ENCODE measurements at places on chromosomes 4 and X.

DNA sequence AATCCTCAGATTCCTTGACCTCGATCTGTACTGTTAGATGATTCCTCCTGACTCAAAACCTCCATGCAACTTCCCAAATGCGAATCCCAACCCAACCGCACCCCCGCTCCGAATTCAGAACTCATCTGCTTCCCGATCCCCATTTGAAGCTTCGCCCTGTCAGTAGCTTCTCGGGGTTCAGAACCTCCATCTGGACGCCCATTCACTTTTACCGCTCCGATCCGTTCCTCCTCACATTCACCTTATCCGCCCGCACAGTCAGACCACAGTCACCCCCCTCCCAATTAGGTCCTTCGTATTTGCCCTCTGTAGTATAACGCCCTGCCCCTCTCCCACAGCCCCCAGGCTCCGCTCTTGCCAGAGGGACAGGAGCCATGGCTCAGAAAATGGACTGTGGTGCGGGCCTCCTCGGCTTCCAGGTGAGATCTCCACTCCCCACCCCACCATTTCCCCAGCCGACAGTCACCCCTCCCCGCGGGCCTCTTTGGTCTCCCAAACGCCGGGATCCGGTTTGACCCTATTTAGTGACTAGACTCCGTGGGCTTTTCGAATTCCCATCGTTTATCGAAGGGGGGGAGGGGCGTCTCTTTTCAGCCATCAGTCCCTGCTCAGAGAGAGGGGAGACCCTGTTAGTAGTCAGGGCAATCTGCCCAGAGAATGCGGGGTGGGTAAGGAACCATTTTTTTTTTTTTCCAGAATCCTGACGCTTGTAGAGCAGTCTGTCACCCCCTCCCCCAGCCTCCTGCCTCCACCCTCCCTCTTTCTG lies 691 bp downstream of the MAGED1 start:
- DNase-seq: no peak

- DNase-seq: no peak
These were observed 47.7 kb upstream of the UGDH start for GRCh38 chr4:39574946-39575345.

- no peak for DNase-seq
These were observed 20.4 kb upstream of the TMEM154 start for GRCh38 chr4:152700151-152700550.

DNA sequence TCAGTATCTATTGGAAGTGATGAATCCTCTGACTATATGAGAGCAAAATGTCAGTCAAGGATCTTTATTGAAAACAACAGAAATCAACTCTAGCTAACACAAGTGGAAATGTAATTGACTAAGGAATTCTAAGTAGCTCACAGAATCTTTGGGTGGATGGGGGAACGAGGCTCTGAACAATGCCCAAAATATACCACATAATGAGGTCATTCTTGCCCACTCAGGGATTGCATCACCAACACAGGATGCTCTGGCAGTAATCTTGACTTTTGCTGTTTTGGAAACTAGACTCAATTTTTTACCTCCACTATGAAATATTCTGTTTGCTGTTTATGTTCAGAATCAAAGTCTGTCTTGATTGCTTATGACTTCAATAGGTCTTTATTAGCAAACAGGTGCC lies 127.4 kb upstream of the UNC5C start:
- DNase-seq: no peak

- DNase-seq: no peak
These were observed 3.1 kb downstream of the CXCL2 start for GRCh38 chr4:74095886-74096264.

GRCh38 chrX:9117851-9118250 lies 83.9 kb upstream of the FAM9B start:
- DNase-seq: peak; percentile 30

DNA sequence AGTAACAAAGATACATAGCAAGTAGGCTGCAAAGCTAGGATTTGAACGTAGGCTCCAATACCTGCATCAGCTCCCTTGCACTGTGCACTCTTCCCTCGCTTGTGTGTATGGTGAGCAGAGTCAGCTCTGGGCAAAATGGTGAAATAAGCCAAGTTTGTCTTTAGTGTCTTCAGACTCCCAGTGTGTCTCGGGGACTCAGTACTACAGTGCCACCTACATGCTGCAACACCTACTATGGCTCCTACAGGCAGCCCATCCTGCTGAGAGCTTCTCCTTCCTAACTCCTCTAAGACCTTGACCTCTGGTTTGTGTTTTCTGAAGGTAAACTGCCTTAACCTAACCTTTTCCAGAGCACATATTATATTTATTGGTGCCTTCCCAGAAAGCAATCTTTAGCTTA lies 42.5 kb downstream of the RTL9 start:
- DNase-seq: no peak

DNA sequence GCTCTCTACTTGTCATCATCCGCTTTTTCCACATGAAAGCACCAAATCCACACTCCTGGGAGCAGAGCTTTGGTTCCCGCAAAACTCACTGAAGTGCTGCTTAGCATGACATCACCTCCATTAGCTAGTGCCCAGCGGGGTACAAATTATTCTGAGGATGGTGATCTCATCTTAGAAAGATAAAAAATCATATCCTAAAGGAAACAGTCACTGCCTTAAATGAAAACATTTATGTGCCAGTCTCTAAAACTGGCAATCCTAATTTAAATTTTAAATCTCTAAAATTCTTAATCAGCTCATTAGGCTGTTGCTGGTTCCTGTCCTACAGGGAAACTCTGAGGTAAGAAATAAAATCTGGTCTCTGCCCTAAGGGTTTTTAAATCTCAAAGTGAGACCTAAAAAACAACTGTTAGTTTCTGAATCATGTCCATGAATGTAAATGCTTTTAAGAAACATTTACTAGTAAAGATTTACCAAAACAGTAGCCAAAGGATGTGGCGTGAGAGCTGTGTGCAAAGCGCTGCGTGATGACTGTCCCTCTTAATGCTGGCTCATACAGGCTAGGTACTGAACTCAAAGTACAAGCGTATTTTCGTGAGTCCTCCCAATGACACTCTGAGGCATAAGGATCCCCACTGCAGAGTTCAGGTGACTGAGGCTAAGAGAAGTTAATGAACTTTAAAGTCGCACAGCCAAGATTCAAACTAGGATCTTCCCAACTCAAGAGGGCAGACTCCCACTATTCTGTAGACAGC lies 4.5 kb downstream of the CASP3 start:
- DNase-seq: no peak

DNA sequence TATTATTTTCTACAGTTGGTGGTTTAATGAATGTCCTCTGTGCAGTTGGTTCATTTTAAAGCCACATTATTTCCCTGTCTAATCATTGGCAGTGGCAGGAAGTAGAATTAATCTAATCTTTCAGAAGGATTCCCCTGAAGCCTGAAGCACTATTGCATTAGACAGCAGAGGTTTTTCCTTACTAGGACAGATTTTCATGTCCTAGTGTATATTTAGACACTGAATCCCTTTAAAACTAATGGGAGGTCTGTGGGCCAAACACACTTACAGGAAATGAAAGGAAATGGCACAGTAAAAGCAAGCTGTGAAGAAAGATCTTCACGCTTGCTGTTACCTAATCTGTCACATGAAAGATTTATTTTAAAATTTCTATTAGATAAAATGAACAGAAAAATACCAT lies 165.2 kb downstream of the SLC39A8 start:
- DNase-seq: no peak

GRCh38 chrX:131359611-131360010 lies 70.5 kb upstream of the IGSF1 start:
- no peak for DNase-seq

- peak; percentile 85 for DNase-seq
These were observed 206.3 kb downstream of the ARHGAP24 start for GRCh38 chr4:85681221-85681657.

DNA sequence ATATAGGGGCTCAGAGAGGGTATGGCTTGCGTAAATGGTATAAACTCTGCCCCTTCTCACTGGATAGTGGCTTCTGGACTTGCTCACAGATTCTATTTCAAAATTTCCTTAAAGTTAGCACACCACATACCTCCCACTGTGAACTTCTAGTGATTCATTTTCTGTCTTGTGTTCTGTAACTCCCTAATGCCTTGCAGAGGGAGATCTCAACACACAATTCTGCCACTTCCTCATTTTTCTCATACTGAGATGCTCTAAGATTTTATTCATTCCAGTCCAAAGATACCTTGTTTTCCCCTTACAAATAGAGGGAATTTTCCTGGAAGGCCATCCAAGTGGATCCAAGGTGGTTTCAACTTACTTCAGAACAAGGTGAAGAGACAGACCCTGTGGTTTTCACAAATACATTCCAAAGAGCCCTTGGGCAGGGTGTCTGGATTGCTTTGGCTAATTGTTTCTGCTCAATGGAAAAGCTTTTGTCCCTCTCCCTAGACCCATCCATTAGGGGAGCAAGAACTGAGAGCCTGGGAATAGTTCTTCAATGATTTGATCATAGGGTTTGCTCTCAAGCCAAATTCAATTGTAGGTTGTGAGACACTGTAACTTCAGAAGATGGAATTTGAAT lies 52.1 kb upstream of the CAPN6 start:
- no peak for DNase-seq

- DNase-seq: no peak
These were observed 9.5 kb upstream of the NOX1 start for GRCh38 chrX:100883654-100884053.

DNA sequence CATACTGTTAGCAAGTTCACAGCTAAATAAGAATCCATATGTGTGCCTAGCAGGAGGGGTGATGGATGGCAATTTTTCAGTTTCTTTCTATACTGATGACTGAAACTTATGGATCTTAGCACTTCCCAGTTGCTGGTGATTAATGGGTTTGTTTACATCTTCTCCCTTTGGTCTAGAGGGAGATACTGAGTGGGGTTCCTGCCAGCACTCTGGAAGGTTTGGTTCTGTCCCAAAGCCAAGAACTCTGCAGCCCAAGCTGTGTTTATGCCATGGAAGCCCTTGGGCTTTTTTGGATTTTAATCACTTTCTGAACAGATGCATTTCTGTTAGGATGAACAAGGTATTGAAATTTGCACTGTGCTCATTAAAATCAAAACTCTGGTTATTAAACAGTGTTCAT lies 43.5 kb downstream of the DDIT4L start:
- no peak for DNase-seq

- DNase-seq: peak; percentile 70
These were observed 11.5 kb downstream of the CTAG1A start for GRCh38 chrX:154596290-154596929.

- no peak for DNase-seq
These were observed 14.8 kb downstream of the NAT8L start for GRCh38 chr4:2073808-2074481.

DNA sequence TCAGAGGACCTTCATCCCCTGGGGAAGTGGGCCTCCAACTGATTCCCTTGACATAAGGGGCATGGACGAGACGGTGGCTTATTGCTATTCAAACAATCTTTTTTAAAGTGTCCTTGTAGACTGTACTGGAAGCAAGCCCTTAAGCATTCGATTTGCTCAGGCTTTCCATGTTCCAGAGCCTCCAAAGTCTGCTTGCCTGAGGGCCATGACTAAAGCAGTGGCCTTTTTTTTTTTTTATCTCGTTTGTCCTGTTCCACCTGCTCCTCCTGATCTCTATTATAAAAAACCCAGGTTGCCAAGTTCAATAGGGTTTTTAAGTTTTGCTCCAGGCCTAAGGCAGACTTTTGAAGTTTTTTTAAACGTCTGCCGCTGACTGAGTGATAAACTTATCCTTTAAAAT lies 103.7 kb upstream of the AADAT start:
- DNase-seq: no peak

DNA sequence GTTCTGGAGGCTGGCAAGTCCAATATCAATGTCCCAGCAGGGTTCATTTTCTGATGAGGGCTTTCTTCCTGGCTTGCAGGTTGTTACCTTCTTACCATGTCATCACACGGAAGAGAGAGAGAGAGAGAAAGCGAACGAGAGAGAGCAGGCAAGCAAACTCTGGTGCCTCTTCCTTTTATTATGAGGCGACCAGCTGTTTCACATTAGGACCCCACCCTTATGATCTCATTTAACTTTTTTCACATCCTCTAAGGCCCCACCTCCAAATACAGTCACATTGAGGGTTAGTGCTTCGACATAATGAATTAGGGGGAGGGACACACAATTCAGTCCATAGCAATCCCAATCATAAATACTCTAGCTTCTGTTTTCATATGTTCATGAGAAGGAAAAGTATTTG lies 10.6 kb upstream of the GPR174 start:
- DNase-seq: no peak

- DNase-seq: peak; percentile 15
These were observed 70.7 kb upstream of the TAPT1 start for GRCh38 chr4:16297003-16297402.

DNA sequence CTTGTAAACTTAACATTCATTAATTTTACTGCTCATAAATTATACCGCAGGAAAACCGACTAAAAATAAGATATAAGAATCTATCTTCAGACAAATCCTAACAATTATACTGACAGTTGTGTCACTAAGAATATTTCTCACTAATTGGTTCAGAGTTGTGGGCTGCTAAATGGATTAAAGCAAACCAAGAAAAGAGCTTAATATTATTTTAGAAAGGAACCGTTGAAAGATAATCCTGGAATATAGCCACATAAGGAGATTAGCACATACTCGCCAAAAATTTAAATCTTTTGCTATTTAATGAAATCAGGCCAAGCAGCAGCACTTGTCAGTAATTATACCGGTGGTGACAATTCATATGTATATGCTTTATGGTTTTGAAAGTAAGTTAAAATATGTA lies 132.8 kb downstream of the SLIT2 start:
- DNase-seq: no peak

GRCh38 chr4:163744861-163745260 lies 250.4 kb downstream of the TMA16 start:
- DNase-seq: no peak

GRCh38 chr4:18686338-18687037 lies 664.9 kb upstream of the LCORL start:
- no peak for DNase-seq

DNA sequence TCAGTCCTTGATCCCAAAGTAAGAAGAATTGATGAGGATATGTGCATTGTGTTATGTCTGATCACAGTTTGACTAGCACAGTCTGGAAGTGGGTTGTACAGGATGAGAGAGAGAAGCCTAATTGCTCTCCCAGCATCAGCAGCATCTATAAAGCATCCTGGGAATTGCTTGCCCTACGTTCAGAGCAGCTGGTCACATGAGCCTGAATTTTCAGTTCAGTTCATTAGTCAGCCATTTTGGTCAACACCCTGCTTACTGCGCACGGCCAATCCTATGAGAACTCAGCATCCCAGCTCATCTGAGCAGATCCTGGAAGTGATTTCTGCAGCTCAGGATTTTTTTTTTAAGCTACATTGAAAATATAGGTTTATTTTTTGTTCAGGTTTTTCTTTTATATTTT lies at the start of gene RUFY3:
Gene RUFY3, plus strand, starts transcription at position 218 of the 400 bp plus-strand sequence. CDS start 610 bp downstream, outside the sequence.
- DNase-seq: peak; percentile 78

DNA sequence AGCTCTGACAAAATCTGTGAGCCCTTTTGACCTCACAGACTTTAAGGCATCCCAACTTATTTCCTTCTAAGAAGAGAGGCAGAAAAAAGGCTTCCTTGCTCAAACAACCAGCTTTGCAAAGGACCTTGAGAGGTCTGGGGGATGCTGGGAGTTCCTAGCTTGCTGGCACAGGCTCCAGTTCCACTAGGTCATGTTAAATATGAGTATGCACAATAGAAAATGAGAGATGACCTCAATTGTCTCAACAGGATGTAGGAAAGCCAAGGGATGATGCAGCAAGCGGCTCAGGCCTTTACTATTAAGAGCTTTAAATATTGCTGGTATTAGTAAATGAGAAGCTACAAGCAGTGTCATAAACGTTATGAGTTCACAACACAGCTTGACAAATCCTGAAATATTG lies 13.3 kb upstream of the ZNF827 start:
- DNase-seq: no peak

GRCh38 chrX:8190341-8190830 lies 19.3 kb upstream of the VCX2 start:
- no peak for DNase-seq

Measured in AG20443 (cell line).